Left ventricle myocardium inferior (tissue), 1 donor: ENCODE measurements at places on chromosomes 7 and 10. TPM values are rescaled to one million over a fixed set of nuclear protein-coding genes. Genes with fewer than 3 reads are reported as not detected.

UFSP1 gene
- total RNA-seq = 2.4 TPM

C10orf143 gene
- total RNA-seq = 1.7 TPM

ABCC2 gene
- total RNA-seq = 0.22 TPM

FAM180A gene
- 19.7 TPM for total RNA-seq

UPK3BL2 gene
- total RNA-seq = 2.9 TPM

HMX3 gene
- total RNA-seq = not detected

- DNase-seq = no peak
Measured at GRCh38 chr10:17019696-17020095, 109.9 kb downstream of the CUBN start.

- DNase-seq = no peak
Measured at GRCh38 chr10:51789903-51790302, 90.5 kb upstream of the CSTF2T start.

DNA sequence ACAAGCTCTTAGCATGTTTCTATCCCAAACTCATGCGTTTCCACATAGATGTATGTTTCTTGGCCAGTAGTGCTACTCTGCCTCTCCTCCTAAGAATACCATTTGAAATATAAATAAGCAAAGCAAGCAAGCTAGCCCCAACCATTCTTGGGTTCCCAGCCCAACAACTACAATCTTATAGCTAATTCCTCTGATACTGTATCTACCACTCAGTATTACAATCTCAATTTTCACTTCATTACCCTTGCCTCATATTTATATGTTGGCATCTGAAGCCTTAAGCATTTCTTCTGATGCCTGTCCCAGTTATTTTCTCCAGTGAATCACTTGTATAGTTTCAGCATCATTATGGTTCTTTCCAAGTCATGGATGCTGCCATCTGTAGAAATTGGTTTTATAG, 181.1 kb downstream of the ST7 start:
- DNase-seq = no peak

GRCh38 chr10:125768219-125768855, 7.3 kb downstream of the MMP21 start:
- DNase-seq = no peak

- no peak for DNase-seq
Measured at GRCh38 chr10:88731296-88731695, 25.2 kb downstream of the LIPK start.

DNA sequence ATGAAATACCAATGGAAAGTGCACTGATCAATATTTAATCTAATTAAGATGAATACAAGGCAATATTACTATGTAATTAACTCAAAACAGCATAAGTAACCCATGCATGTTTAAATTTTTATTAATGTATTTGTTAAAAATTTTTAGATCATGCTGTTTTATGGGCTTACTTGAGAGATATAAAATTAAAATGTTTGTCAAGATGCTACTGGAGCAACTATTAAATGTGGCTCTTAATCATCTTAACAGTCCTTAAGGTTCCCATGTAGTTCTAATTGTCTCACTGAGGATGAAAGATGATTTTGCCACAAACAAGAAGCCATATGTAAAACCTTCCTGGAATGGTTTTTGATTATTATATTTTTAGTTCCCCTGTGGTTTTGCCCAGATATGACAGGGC, 897.1 kb downstream of the KCNMA1 start:
- DNase-seq = no peak

- DNase-seq = no peak
Measured at GRCh38 chr10:13146379-13146778, 15.0 kb upstream of the MCM10 start.

DNA sequence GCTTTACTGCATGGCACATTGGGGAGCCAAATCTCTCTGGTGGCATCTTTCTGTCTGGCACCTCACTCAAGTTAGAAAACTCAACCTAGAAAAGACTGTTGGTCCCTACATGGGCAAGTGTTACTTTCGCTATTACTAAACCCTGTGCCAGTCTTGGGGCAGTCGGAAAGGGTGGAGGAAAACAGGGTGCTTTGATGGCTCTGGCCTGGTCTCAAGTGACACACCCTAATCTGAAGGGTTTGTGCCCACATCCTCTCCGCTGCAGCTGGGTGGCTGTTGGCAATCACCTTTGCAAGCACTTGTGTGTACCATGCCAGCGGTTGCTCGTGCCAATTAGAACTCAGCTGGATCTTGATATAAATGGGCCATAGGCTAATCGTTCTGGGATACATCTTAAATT, 159.8 kb upstream of the ITGB1 start:
- DNase-seq = no peak

DNA sequence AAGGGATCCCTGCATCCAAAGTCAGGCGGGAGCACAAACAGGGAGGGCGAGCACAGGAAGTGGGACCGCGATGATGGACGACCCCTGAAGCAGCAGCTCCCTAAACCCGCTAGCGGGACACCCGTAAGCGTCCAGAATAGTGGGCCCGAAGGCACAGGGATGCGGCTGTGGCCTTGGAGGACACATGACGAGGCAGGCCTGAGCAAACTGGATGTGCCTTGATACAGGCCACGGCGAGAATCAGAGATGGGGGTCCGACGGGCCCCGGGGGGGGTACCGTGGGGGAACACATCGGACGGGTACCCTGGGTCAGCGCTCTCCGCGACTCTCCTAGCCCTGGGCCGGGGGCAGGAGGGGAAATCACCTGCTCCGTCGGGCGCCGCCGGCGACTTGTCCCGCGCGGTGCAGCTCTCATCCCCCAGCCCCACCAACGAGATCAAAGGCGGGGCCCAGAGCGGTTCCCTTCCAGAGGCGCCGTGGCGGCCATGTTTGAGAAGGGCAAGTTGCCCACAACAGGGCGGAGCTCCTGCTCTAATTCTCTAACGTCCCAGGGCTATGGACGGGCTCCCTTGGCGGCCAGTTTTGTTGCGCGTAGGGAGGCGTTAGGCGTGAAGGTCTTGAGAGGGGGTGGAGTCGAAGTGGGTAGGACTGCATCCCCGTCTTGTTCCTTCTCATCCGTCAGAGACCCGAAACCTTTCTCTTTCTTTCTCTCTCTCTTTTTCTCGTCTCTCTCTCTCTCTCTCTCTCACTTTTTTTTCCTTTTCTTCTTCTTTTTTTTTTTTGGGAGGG, at the start of gene CUEDC2:
Gene CUEDC2 (minus strand): TSS at position 413 of the 789 bp plus-strand sequence. CDS start 7,386 bp downstream, outside the sequence.
- DNase-seq = peak; percentile 97

- DNase-seq = no peak
Measured at GRCh38 chr10:99595770-99596465, 24.3 kb downstream of the SLC25A28 start.

GRCh38 chr7:107327986-107328569, 141.8 kb upstream of the GPR22 start:
- no peak for DNase-seq

GRCh38 chr10:22750131-22750530, 35.8 kb upstream of the PIP4K2A start:
- no peak for DNase-seq

DNA sequence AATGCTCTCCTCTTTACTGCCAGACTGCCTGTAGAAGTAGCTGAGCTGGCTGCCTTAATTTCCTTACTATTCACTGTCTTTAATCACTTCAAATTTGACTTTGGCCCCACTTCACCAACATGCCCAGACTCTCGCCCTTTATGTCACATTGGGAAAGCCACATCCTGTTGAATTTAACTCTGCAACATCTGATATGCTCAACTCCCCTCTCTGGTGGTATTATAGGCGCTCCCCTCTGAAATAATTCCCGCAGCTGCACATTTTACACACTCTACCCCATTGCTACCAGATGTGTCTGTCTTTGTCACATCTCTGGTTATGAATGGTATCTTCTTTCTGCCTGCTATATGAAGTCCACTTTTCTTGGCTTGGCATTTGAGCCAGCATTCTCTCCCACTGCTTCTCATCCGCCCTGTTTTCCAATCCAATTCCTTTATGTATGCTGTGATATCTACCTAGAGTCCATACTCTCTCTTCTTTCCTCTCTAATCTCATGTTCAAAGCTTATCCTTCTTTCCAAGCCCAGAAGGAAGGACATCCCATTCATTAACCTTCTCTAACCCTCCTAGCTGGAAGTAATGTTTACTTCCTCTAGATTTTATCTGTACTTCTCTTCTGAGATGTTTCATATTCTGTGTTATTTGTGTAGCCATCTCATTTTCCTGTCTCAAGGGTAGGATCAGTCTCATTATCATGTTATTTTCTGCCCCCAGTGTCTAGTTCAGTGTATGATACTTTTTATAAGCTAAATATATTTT, 134.5 kb downstream of the ST7 start:
- no peak for DNase-seq

DNA sequence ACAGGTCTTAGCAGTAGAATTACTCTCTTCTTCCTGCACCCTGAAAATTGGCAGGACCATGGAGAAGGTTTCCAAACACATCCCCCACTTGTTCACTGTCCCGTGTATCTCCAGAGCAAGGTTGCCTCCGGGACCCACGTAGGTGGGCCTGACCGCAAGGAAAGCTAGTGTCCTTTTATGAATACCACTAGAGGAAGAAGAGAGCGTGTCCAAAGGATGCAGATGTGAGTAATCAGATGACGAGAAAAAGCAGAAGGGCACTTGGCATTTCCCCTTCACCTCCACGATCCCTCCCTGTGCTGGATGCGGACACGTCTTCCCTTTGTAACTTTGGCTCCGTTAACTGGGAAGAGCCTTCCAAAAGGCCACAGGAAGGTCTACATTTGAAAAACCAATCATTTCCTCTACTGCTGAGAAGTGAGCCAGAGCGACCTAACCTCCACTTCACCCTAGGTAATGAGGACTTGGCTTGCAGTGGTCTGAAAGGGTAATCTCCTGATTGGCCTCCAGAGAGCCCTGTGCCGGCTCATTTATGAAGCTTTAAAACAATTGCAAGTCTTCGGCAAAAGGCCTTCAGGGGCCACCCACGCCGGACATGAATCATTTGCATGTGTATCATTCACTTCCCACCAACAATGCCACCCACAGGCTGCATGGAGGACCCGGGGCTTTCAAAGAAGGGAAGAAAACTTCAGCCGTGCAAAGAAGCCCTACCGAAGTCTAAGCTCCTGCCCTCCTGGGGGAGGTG, 55.4 kb downstream of the LYZL1 start:
- DNase-seq = no peak

DNA sequence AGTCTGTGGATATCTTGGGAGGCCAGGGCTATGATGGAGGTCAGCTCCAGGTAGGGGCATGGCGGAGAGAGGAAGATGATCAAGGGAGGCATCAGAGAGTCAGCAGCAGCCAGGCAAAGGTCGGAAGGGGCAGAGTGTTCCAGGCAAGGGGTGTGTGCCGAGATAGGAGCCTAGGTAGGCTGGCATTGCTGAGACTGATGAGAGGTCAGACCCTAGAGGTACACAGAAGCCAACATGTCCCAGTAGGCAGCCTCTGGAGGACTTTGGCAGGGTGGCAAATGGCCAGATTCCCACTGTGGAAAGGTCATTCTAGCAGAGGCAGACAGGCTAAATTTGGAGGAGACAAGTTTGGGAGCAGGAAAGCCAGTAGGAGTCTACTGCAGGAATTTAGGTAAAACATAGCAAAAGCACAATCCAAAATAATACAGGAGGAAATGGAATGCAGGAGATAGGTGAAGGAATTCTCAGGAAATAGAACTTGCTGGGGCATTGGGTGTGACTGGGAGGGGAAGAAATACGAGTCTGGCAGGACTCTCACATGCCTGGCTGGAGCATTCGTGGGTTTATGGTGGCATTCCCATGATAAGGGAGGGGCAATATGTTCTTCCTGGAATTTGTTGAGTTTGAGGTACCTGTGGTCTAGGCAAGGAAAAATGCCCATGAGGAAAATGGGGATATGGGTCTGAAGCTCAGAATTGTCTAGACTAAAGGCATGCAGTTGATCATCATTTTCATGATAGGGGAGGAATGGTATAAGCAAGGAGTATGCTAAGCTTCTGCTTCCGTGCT, 25.7 kb downstream of the TMEM176A start:
- DNase-seq = peak; percentile 66

- DNase-seq = no peak
Measured at GRCh38 chr7:17009007-17009719, 127.4 kb upstream of the AGR3 start.

- no peak for DNase-seq
Measured at GRCh38 chr7:112110651-112111050, 95.5 kb downstream of the DOCK4 start.

DNA sequence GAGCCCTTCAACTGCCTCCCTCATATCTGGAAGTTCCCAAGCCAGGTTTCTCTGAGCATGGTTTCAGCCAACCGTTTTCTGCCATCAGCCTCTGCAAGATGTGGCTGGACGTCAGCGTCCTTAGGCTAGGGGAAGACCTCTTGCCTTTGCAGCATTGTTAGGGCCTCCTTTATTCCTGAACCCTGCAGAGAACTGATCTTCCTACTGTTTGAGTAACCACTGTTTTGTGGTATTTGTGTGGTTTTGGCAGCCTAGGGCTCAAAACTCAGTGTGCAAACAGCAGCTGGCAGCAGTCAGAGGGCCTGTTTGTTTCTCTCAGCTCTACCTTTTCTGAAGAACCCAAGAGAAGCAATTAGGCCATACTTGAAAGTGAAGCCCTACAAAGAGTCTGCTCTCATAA, 83.4 kb upstream of the SEMA3E start:
- DNase-seq = no peak

- DNase-seq = peak; percentile 22
Measured at GRCh38 chr7:66928388-66928787, 7.4 kb downstream of the TMEM248 start.

DNA sequence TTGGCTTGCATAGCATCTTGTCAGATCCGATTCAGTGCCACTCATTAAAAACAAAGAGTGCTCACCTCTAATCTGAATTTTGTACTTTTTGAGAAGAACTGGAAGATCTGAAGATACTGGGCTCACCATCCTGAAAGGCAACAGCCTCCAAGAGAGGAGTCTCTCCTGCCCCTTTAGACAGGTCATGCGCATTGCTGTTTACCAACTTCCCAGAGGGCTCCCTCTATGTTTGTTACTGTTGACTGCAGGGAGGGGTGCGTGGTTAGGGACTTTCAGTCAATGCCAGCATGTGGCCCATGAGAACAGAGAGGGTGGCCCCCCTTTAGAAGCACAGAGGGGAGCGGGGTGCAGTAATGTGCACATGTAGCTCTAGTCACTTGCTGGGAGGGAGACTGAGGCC, 33.2 kb upstream of the CABCOCO1 start:
- no peak for DNase-seq

DNA sequence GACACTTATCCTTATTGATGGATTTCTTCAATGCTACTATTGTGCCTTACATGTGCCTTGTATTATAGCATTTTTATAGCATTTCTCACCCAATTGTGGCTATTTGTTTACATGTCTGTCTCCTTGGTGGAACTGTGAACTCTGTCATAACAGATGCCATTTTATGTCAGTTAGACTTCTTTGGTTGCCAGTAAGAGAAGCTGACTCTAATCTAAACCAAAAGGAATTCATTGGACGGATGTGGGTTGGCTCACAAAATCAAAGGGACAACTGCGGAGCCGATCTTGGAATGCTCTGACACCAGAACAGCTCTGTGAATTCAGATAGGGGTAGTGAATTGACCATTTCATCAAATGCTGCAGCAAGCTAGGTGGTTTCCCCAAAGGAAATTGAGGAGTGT, 15.0 kb downstream of the GARIN1A start:
- no peak for DNase-seq
